ENCODE measurements at places on chromosomes 7 and 10.

DNA sequence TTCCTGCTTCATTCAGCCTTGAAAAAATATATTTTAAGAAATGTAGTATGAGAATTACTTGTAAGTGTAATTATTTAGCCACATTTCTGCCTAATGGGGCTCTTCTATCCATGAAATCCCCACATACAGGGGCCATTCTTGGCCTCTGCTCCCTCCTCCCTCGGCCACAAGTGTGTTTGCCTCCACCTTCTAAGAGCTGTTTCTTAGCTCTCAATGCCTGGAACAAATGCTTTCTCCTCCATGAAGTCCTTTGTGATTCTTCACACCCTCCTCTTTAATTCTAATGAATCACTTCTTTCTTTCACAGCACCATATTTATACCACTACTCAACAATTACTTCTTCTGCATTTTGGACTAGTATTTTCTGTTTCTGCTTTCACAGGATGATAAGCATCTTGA lies 88.8 kb upstream of the BET1 start:
- DNase-seq: no peak

- no peak for DNase-seq
Observed at GRCh38 chr10:61179771-61180170, 235.8 kb upstream of the RHOBTB1 start.

- peak; percentile 3 for DNase-seq
Observed at GRCh38 chr7:112866424-112866823, 76.2 kb upstream of the TMEM168 start.

DNA sequence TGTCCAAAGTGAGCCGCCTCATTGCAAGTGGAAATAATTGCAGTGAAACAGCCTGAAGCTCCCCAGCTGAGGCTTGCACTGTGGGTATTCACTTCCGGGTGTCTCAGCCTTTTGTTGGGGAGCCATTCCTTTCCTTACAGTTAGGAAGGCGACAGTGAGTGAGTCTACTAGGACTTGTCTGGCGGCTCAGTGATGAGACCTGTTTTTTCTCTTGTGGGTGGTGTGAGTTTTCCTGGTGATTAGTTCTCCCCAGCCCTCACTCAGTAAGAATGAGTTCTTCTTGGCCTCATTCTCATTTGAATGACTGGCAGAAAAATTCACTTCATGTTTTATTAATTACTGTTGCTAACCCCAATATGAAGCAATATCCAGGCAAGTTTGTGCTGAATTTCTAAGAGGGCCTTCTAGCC lies 2.6 kb downstream of the PGAM1 start:
- no peak for DNase-seq

DNA sequence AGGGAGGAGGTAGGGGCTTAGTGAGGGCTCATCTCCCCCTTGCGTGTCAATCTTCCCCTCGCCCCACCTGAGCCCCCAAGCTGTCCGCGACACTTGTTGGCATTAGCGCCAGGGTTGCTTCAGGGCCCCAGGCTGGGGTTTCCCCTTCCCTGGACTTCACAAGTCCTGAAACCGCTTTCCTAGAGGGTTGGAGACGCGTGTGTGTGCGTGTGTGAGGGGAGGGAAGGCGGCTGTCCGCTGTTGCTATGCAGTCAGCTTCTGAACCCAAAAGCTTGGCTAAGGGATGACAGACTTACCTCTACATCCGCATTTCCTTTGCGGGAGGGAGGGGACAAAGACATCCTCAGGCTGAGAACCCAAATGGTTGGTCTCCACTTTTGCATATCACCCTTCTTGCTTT lies 803 bp downstream of the GOLGA7B start:
- no peak for DNase-seq

GRCh38 chr7:25775999-25776743 lies 375.8 kb upstream of the NFE2L3 start:
- DNase-seq: no peak

Measured in midbrain (tissue), 1 donor.